ENCODE measurements at places on chromosomes 4 and X. TPM values are rescaled to one million over a fixed set of nuclear protein-coding genes. Genes with fewer than 3 reads are reported as not detected.
A peak's percentile ranks its signal among the peaks of the same experiment; 100 is the strongest.

DNA sequence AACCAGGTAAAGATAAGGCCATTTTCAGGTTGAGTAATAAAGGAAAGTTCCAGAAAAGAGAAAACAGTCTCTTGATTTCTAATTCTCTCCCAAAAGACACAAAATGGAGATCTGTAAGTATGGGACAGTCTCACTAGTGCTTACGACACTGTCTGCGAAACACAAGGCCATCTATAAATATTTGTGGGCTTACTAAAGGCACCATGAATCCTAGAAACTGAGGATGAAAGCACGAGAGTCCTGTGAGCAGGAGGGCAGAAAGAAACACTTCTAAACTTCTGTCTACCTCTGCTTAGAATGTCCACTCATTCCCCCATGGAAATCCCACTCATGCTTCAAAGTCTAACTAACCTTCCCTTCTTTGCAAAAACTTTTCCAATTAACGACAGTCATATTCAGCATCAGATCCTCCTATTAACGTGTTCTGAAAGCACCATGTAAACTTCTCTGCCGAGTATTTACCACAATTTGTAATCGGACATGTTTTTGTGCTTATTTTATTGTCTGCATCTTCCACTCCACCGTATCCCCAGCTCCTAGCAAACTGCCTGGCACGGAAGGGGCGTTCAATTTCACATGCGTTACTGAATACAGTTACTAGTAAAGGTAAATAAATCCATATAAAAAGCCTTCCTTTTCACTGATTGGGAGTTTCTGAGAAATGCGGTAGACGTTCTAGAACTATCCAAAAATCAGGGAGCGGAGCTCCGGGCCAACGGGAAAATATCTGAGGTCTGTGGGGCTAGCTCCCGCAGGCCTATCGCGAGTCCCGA lies 665 bp downstream of the PSMD10 start:
- no peaks in the 10 kb centered on the region for H3K4me1 ChIP-seq
- DNase-seq = no peak
- peak overlapping the region; percentile 79 for H3K4me3 ChIP-seq
- H3K27me3 ChIP-seq = no peaks in the 10 kb centered on the region
- peak overlapping the region; percentile 94 for H3K27ac ChIP-seq

DNA sequence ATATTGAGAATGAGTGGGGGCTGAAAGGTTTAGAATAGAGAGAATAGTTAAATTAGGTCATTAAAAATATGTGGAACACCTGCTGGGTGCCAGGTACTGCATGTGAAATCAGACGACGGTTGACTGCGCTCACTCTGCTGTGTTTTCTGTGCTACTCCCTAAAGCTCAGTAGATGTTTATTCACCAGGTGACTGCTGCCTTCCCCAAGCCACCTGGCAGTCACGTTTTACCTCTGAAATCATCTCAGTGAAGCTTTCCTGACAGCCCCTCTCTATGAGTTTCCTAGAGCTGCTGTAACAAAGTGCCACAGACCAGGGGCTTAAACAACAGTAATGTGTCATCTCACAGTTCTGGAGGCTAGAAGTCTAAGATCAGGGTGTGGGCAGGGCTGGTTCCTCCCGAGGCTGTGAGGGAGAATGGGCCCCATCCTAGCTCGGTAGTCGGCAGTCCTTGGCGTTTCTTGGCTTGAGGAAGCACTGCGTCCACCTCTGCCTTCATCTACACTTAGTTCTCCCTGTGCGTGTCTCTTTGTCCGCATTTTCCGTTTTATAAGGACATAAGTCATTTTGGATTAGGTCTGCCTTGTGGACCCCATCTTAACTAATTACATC lies 25.3 kb downstream of the ADD1 start:
- no peak overlapping the region for H3K27ac ChIP-seq
- H3K27me3 ChIP-seq = no peaks in the 10 kb centered on the region
- peaks cover 7% of the 10 kb centered on the region for H3K36me3 ChIP-seq
- H3K4me3 ChIP-seq = no peak overlapping the region

- H3K4me1 ChIP-seq = peaks cover 6% of the 10 kb centered on the region
- DNase-seq = no peak
- no peak overlapping the region for H3K27ac ChIP-seq
- H3K27me3 ChIP-seq = no peaks in the 10 kb centered on the region
- no peak overlapping the region for H3K4me3 ChIP-seq
Observed at GRCh38 chrX:150896632-150897031, 1.8 kb downstream of the CD99L2 start.

GRCh38 chr4:87227751-87228151 lies 7.3 kb upstream of the KLHL8 start:
- DNase-seq = no peak
- no peak overlapping the region for H3K4me3 ChIP-seq
- no peaks in the 10 kb centered on the region for H3K27me3 ChIP-seq
- no peaks in the 10 kb centered on the region for H3K4me1 ChIP-seq

DNA sequence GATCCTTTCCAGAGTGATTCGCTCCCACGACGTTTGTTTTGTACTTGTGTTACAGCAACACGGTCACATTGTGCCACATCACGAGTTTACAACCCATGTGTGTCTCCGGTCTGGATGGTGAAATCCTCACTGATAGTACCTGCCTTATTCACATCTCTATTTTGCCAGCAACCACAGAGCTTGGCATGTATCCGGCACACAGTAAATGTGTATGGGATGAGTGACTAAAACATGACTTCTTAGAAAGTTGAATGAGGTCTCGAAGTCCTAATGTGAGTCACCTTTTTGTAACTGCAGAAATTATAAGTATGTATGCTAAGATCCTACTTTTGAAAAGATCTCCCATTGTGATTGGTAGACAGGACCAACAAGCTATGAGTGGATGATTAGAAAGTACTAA lies 7.5 kb downstream of the STOX2 start:
- H3K4me1 ChIP-seq = no peaks in the 10 kb centered on the region
- no peak overlapping the region for H3K4me3 ChIP-seq
- H3K27me3 ChIP-seq = peaks cover 3% of the 10 kb centered on the region
- no peak overlapping the region for H3K27ac ChIP-seq

GRCh38 chr4:137806420-137806819 lies 274.1 kb upstream of the PCDH18 start:
- no peaks in the 10 kb centered on the region for H3K27me3 ChIP-seq
- H3K4me3 ChIP-seq = no peak overlapping the region
- H3K27ac ChIP-seq = no peak overlapping the region
- no peaks in the 10 kb centered on the region for H3K36me3 ChIP-seq
- no peaks in the 10 kb centered on the region for H3K4me1 ChIP-seq

DNA sequence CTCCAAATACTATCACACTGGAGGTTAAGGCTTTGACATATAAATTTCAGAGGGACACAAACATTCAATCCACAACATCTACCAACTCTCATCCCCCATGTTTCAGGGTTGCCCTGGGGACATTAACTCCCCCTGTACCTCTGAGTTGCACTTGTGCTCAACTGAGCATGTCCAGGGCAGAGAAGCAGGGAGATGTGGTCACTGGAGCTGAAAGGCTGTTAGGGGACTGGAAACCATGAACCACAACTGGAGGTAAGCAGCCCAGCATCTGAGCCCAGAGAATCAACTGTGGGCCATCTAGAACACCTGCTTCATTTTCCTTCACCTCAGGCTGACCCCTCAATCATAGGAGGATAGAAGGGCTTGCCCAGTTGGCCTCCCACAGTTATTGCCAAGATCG lies 641.1 kb downstream of the MID1IP1 start:
- H3K27me3 ChIP-seq = no peaks in the 10 kb centered on the region
- H3K27ac ChIP-seq = no peak overlapping the region
- no peak overlapping the region for H3K4me3 ChIP-seq
- no peak for DNase-seq

- H3K4me3 ChIP-seq = no peak overlapping the region
- H3K36me3 ChIP-seq = no peaks in the 10 kb centered on the region
- no peaks in the 10 kb centered on the region for H3K27me3 ChIP-seq
- DNase-seq = no peak
Observed at GRCh38 chr4:85610450-85610849, 135.5 kb downstream of the ARHGAP24 start.

Gene ADH7
- 2.1 TPM for polyA plus RNA-seq

Gene IL21
- polyA plus RNA-seq = 0.48 TPM

DNA sequence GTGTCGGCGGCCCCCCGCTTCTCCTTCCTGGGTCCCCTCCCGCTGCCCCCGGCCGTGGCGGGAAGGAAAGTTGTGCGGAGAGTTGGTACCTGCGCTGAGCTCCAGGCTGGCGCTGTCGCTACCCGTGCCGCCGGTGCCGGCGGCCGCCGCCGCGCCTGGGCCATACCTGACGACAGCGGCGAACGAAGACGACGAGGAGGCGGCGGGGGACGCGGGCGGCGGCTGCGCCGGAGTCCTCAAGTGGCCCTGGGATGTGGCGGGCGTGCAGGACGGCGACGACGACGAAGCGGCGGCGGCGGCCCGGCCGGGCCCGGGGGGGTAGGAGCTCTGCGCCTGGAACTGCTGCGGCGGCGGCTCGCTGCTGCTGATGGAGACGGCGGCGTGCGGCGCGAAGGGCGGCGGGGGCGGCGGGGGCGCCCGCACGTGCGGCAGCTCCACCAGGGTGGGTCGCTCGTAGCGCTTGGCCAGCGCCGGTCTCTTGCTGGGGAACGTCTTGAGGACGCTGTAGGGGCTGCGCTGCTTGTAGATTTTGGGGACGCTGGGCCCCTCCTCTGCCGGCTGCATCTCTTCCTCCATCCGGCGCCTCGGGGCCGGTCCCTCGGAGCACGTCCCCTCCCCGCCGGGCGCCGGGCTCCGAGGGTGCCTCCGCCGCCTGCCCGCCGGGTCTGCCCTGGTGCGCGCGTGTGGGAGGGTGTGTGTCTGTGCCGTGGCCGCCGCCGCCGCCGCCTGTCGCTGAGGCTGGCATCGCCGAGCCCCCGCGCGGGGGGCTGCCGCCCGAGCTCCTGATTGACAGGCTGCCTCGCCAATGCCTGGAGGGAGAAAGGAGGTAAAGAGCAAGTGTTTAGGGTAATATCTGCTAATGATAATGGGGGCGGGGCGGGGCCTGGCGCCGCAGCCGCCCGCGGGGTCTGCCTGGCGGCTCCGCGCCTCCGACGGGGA lies 618 bp downstream of the BEND4 start:
- DNase-seq = peak; percentile 86
- H3K36me3 ChIP-seq = no peaks in the 10 kb centered on the region
- peaks cover 26% of the 10 kb centered on the region for H3K27me3 ChIP-seq
- H3K4me1 ChIP-seq = peaks cover 13% of the 10 kb centered on the region
- no peak overlapping the region for H3K27ac ChIP-seq

DNA sequence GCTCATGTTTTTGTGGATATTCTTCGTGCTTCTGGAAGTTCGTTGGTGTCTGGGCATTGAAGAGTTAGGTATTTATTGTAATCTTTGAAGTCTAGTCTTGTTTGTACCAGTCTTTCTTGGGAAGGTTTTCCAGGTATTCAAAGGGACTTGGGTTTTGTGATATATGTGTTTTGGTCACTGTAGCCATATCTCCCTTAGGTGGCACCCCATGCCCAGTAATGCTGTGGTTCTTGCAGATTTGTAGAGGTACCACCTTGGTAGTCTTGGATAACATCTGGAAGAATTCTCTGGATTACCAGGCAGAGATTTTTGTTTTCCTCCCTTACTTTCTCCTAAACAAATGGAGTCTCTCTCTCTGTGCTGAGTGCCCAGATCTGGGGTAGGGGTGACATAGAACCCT lies 184.1 kb downstream of the TEX13C start:
- no peak overlapping the region for H3K4me3 ChIP-seq
- no peaks in the 10 kb centered on the region for H3K27me3 ChIP-seq
- no peaks in the 10 kb centered on the region for H3K4me1 ChIP-seq
- DNase-seq = no peak
- no peak overlapping the region for H3K27ac ChIP-seq
- H3K36me3 ChIP-seq = no peaks in the 10 kb centered on the region

Gene PGRMC1
- polyA plus RNA-seq = 65.4 TPM

GRCh38 chr4:153348006-153348405 lies 3.5 kb downstream of the MND1 start:
- DNase-seq = no peak
- H3K4me1 ChIP-seq = peaks cover 19% of the 10 kb centered on the region
- H3K36me3 ChIP-seq = peaks cover 17% of the 10 kb centered on the region
- H3K27ac ChIP-seq = no peak overlapping the region
- H3K4me3 ChIP-seq = no peak overlapping the region

DNA sequence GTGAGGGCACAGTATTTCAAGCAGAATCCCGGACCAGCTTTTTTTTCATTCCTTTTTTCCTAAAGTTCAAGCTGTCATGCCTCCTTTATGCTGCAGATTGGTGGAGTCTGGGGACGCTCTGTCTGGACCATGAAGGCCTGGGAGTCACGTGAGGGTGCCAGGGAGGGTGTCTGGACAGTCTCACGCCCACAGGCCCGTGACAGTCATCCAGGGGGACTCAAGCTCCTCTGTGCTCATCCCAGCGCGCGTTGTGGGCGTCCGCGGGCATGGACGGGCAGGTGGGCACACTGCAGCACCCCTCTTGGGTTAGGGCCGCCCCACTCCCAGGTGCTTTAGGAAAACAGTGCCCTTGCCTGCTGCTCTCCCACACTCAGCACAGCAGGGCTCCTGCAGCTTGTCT lies 4.8 kb downstream of the CPZ start:
- no peak for DNase-seq
- H3K27me3 ChIP-seq = peaks cover 21% of the 10 kb centered on the region
- no peaks in the 10 kb centered on the region for H3K36me3 ChIP-seq

Measured in thymus (tissue), 14 donors.